Lower leg skin (tissue), 4 donors: ENCODE measurements at places on chromosomes 7 and 10. TPM values are rescaled to one million over a fixed set of nuclear protein-coding genes. Genes with fewer than 3 reads are reported as not detected.

Gene OR2A5
- not detected for total RNA-seq

Gene EMX2
- 6.7 TPM for total RNA-seq

Gene SMKR1
- 0.42 TPM for total RNA-seq

Gene HABP2
- 0.10 TPM for total RNA-seq

Gene SPDYE9
- total RNA-seq = not detected

Gene SPDYE2
- total RNA-seq = not detected

Gene GAD2
- not detected for total RNA-seq

Gene NAT16
- total RNA-seq = not detected

Gene XPNPEP1
- total RNA-seq = 77.5 TPM

Gene CHST15
- 20.4 TPM for total RNA-seq
